Activated T-helper 1 cell treated with Interleukin-2 at 50 U/mL for 16 hours (primary cell): ENCODE measurements at places on chromosomes 2 and 18.

DNA sequence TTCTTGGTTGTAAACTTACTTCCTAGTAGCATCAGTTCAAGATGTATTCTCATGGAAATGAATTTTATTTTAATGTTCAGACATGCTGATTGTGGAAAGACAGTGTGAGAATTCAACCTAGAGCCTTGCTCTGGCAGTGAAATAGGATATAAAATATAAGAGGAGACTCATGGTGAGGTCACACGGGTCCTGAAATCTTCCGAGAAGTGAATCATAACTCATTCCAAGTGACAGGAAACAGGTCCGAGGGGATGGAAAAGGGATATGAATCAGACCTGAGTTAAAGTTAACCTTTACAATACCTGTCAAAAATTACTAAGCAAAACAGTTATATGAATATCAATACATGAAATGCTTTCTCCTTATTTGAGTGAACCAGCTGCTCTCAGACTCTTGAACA is 185.2 kb upstream of the LRRTM1 start:
- DNase-seq = no peak

- no peak for DNase-seq
These were observed 12.5 kb downstream of the GRP start for GRCh38 chr18:59232309-59233016.

GRCh38 chr18:23503963-23504344 is 643 bp downstream of the RMC1 start:
- DNase-seq = no peak

DNA sequence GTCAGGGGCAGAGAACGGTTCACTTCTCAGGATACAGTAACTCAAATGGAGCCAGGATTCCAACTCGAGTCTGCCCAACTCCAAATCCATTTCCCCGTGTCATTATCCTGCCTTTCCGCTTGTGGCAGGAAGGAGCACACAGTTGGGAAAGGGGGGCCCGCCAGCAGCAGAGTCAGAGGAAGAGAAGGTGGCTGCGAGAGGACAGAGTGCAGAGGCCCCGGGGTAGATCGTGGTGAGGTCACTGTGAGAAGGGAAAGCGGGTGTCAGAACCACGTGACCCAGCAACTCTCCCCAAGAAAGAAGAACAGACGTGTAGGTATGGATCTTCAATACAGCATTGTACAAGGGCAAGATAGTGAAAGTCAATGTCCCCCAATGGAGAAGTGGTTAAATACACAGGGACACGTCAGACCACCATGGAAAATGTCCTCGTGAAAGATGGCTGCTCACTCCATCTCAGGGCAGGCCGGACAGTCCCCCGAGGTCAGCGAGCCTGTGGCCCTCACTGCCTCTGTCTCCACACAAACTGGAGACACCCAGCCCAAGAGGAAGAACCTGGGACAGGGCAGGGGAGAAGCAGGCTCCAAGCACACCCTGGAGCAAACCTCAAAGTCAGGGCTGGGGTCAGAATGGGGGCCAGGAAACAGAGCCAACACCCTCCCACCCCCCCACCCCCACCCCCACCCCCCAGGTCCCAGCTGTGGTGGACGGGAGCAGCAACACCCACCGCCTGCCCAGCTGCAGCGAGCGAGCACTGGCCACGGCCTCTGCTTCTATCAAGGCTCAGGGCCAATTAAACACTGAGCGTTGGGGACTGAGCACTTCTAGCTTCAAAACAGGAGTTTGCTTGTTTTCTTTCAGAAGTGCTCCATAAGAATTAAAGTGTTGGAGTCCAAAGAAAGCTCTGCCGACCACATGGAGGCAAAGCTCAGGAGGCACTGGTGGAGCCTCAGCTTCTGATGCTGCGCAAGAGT is 92.7 kb downstream of the EIPR1 start:
- DNase-seq = no peak

- no peak for DNase-seq
These were observed 15.7 kb downstream of the TGFBRAP1 start for GRCh38 chr2:105313877-105314276.

GRCh38 chr18:48943736-48944527 is 6.8 kb downstream of the SMAD7 start:
- no peak for DNase-seq
